ENCODE measurements at places on chromosomes 7 and 10. TPM values are rescaled to one million over a fixed set of nuclear protein-coding genes. Genes with fewer than 3 reads are reported as not detected.

The SPDYE5 gene
- total RNA-seq: not detected

The CDHR3 gene
- 1.7 TPM for total RNA-seq

The AKR1D1 gene
- not detected for total RNA-seq

The SLC39A12 gene
- total RNA-seq: not detected

The TFEC gene
- not detected for total RNA-seq

The AGMO gene
- not detected for total RNA-seq

The SLC26A3 gene
- total RNA-seq: not detected

DNA sequence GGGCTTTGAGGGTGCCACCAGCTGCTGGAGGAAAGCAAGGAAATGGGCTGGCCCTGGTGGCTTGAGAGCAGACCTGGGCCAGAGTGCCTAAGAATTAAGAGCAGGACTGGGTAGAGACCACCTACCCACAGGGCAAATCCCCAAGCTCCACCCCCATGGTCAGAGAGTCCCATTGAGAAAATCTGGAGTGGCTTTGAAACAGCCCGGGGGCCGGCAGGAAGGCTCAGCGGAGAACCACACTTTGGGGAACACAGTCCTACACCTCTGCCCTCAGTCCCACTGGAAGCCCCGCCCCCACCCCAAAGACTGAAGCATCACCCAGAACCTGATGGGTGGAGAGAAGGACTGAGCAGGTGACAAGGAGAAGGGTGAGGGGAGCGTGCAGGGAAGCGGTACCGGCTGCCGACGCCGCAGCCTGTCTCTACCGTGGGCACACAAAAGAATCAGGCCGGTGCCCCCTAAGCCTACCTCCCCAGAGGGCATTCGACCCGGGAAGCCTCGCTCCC is 3.6 kb downstream of the SMARCD3 start:
- no peak for DNase-seq

DNA sequence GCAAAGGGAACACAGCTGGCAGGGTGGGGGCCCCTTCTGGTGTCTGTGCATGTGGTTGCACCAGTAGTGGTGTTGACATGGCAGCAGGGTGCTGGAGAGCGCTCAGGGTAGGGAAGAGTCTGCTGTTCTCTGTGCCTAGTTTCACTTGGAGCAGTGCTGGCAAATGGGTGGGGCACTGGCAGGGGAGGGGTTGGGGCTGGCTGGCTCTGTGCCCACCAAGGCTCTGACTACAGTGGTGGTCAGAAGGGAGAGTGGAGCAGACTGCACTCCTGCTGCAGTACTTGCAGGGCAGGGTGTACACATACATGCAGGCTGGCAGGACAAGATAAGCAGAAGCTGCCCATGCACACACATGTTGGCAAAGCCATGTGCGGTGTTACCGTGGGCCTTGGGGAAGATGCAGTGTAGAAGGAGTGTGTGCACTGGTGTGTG is 18.2 kb downstream of the FAM25A start:
- DNase-seq: no peak

GRCh38 chr10:1736972-1737221 is 428 bp downstream of the ADARB2 start:
- no peak for DNase-seq

DNA sequence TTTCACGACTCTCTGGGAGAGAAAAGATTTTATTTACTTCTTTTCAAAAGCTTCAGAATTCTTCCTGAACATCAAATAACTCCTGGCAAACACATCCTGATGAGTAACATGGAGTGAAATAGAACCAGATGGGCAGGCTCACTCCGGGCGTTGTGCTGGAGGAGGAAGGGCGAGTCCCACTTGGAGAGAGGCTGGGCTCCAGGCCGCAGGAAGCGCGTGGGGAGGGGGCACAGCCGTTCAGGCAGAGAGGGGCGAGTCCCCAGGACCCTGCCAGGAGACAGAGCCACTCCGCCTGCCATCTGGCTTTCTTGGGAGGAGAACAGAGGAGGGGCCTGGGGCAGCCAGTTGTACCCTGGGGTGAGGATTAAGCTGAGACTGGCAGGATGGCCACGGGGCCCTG is 265.9 kb upstream of the ZMIZ1 start:
- no peak for DNase-seq

- DNase-seq: no peak
These were observed 724 bp downstream of the CAPZA2 start for GRCh38 chr7:116862951-116863670.

GRCh38 chr10:98467506-98468318 is 21.0 kb upstream of the HPS1 start:
- DNase-seq: no peak

DNA sequence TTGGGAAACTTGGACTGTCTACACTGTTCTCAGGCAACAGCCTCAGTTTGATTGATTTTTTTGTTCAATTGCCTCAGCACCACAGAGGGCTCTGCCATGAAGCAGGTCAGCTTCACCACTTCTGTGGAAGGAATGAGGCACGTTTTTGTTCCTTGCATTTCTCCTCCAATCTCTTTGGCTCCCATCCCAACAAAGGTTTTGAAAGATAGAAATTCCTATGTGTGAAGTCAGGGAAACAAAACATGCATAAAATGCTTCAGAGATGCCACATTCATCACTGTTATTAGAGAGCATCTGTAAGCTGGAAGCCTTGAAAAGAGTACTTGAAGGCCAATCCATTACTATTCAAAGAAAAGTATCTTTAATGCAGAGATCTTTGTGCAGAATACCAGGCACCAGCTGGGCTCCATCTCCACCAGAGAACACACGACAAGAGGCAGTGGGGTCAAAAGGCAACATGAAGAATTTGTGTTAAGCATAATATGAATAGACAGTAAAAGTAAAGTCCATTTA is 249.1 kb upstream of the LYZL1 start:
- DNase-seq: peak; percentile 58

DNA sequence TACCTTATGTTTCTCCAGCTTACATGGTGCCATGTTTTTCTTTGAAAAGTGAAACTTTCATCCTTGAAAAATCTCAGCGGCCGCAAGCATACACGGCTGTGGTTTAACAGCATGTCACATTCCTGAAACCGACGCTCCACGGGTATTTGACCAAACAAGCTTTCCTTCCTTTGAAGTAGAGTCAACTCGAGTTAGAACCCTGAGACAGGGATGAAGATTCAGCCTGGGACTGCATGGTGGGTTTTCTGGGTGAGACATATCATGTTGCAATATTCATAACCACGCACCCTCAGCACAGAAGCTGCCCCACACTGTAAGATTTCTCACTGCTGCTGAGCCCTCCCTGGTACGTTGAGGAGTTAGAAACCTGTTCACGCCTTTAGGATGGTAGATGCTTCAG is 8.1 kb downstream of the CYP26A1 start:
- DNase-seq: no peak

DNA sequence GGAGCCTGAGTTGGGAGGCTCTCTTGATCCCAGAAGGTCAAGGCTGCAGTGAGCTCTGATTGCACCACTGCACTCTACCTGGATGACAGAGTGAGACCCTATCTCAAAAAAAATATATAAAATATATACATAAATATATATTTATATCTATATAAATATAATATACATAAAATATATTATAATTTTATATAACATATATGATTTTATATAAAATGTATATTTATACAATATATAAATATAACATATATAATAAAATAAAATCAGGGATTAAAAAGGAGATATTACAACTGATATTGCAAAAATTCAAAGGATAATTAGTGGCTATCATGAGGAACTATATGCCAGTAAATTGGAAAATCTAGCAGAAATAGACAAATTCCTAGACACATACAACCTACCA is 353.5 kb upstream of the HPS1 start:
- DNase-seq: no peak

DNA sequence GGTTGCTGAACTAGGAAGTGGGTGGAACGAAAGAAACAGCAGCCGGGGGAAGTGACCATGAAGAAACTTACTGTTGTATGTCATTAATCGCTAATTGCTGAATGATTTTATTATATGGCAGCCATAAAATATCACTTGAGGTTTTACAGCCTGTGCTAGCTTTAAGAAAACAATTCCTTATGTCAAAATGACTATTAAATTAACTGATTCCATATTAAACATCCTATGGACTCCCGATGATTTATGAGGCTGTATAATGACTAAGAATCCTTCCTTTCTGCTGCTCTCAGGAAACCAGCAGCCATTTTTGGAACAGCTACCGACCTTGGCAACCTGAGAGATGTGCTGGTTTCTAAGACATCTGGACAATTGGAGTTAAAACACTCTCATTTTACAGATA is 421.9 kb downstream of the SORCS3 start:
- no peak for DNase-seq

DNA sequence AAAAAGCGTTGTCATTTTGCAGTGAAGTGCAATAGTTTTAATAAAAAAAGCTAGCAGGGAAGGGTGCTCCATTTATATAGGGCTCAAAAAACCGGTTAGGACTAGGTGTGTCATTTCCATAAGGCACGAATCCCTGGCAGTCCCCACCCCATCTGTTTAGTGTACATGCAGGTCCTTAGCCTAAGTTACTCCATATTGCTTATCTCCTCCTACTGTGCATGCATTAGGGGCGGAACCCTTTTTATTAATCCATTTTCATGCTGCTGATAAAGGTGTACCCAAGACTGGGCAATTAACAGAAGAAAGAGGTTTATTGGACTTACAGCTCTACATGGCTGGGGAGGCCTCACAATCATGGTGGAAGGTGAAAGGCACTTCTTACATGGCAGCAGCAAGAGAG is 301.4 kb downstream of the ABCA13 start:
- no peak for DNase-seq

DNA sequence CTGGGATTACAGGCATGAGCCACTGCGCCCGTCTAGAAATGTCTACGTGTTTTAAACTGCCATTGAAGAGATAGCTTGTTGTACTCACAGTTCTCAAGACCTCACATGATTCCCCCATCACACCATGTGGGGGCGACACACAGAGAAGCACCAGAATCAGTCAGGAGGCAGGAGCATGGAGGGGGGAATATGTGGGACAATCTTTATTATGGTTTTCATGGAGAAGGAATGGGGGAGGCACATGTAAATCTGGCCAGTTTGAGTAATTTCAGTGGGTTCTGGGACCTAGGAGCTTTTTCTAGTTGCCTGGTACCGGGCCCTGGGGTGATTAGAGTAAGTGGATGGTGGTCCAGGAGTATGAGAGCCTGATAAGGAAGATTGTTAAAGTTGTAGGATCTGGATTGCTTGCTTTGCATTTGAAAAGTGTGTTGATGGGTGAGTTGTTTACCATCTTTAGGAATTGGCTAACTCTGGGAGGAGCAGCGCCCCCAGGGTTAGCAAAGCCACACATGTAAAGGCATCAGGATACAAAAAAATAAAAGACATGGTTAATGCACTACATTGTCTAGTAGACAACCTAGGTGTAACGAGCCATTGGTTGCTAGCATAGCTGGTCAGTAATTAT is 85.4 kb upstream of the SLC13A1 start:
- DNase-seq: no peak

- no peak for DNase-seq
These were observed 81.6 kb upstream of the SAMD8 start for GRCh38 chr10:75029857-75030256.

GRCh38 chr10:11886851-11887250 is 63.7 kb downstream of the PROSER2 start:
- no peak for DNase-seq

GRCh38 chr10:107098326-107098725 is 66.2 kb downstream of the SORCS1 start:
- no peak for DNase-seq

DNA sequence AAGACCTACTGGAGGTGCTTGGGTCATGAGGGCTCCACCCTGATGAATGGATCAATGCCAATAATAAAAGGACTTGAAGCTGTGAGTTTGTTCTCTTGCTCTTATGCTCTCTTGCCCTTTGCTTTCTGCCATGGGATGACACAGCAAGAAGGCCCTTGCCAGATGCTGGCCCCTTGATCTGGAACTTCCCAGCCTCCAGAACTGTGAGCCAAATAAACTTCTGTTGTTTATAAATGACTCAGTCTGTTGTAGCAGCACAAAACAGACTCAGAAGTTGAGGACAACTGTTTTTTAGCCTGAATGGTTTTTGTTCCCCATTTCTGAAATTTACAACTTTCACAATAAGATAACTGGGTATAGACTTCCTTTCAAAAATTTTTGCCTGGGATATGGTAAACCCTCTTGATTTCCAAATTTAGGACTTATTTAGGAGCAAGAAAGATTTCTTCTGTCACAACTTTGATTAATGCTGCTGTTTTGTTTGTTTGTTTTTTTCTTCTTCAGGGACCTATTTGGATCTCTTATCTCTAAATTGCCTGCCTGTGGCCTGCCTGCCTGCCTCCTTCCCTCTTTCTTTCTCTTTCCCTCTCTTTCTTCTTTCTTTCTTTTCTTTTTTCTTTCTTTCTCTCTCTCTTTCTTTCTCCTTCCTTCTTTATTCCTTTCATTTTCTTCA is 12.1 kb downstream of the ENTPD1 start:
- no peak for DNase-seq

GRCh38 chr7:95607561-95607960 is 11.2 kb upstream of the PDK4 start:
- no peak for DNase-seq

- no peak for DNase-seq
These were observed 185.6 kb downstream of the ANK3 start for GRCh38 chr10:60203993-60204618.
